ENCODE measurements at places on chromosomes 2 and 18. TPM values are rescaled to one million over a fixed set of nuclear protein-coding genes. Genes with fewer than 3 reads are reported as not detected.

Gene RGPD3
- total RNA-seq = not detected

Gene CTNNA2
- total RNA-seq = not detected

Gene VAMP8
- total RNA-seq = 3.1 TPM

Gene CKAP2L
- total RNA-seq = 6.3 TPM

Gene COL4A3
- 0.32 TPM for total RNA-seq

DNA sequence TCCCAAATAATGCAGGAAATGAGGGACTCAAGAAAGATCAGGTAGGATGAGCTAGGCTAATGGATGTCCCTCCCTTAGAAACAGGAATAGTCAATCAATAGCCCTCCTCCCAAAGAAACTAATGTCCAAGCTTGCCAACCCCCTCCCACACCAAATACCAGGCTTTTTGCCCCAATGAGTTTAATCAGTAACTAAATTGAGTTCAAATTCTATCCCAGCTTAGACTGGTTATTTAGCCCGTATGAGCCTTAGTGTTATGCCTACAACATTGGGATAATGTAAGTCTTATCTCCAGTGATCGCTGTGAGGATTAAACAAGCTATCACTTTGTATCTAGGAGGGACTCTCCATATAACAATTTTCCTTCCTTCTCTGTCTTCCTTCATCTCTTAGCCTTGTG lies 310.7 kb downstream of the DPP10 start:
- DNase-seq = no peak

DNA sequence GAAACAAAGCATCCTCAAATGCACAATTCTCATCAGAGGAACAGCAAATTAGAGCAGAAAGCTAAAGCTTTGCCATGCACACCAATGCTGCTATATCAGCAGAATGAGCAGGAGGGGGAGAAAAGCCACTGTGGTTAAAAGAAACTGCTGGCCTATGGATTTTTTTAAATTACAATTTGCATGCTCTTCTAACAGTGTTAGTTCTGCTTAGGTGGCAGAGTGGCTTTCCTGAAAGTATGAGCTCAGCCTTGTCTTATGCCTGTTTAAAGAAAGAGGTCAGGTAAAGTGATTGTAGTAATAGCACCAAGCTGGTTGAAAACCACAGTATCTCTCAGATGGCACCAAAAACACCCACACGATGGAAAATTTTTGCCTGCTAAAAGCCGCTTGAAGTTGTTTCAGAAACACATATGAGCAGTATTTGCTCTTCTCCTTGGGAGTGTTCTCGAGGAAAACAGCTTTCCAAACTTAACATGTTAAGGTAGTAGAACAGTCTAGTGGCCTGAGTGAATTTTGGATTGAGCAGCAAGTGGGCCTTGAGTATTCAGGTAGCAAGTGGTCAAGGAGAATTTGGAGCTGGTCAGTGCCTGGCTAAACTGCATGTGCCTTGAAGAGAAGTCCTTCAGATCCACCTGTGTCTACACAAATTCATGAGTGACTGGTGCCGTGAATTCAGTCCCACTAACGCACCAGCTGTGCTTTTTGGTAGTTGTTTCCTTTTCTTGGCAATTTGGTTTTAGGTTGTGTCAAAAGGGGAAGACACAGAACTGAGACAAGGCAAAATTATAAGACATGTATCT lies 19.6 kb upstream of the NDUFV2 start:
- no peak for DNase-seq

GRCh38 chr2:186467421-186467820 lies 18.6 kb upstream of the ZC3H15 start:
- DNase-seq = no peak

- DNase-seq = no peak
These were observed 151.9 kb downstream of the DOCK10 start for GRCh38 chr2:224890372-224890771.

GRCh38 chr2:24045511-24046508 lies 1.4 kb downstream of the WDCP start:
- no peak for DNase-seq

DNA sequence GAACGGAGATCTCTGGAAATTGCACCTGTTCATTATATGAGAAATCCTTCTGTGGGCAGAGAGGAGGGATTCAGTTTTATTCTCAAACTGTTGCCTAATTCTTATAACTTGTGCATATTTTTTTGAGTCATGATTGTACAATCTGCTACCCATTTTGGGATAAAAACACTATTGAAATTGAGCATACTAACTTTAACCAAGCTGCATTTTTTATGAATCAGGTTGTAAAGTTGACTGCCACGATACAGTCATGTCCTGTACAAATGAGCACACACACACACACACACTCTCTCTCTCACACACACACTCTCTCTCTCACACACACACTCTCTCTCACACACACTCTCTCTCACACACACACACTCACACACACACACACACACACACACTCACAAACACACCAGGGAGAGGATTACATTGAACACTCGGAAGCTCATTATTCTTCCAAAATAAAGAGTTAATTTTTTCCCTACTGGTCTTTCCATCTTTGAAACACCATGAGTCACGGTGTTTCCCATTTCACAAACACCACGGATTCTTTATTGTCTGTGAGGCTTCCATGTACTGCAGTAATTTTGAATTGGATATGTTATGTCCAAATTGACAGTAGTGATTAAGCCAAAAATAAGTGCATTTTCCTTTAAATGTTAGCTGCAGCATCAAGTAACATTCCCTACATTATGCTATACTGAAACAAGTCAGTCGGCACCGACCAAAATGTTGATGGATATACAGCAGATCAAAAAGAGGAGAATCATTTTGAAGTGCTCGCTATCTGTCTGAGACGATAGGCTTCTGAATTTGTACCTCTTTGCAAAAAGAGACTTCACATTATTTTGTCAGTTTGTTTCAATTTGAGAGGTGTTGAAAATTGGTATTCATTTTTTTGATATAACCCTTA lies 216.9 kb downstream of the ARHGAP15 start:
- DNase-seq = no peak

DNA sequence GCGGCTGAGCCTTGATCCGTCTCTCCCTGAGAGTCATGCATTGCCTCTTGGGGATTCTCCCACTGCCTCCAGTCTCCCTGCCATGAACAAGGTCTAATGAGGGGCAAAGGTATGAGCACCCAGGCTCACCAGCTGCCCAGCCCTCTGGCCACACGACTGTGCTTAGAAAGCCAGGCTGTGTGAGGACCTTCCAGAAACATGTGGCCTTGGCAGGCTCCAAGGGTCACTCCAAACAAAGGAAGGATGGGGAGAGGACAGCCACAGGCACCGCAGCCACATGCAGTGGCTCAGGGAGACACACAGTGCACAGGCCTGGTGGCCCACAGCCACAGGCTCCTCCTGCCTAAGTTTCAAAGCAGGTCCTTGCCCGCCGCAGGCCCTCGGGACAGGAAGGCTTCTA lies 35.8 kb downstream of the TGFA start:
- no peak for DNase-seq

- DNase-seq = no peak
These were observed 138.6 kb downstream of the BCL2 start for GRCh38 chr18:63180971-63181376.

GRCh38 chr2:86411396-86411795 lies 29.8 kb upstream of the KDM3A start:
- no peak for DNase-seq

DNA sequence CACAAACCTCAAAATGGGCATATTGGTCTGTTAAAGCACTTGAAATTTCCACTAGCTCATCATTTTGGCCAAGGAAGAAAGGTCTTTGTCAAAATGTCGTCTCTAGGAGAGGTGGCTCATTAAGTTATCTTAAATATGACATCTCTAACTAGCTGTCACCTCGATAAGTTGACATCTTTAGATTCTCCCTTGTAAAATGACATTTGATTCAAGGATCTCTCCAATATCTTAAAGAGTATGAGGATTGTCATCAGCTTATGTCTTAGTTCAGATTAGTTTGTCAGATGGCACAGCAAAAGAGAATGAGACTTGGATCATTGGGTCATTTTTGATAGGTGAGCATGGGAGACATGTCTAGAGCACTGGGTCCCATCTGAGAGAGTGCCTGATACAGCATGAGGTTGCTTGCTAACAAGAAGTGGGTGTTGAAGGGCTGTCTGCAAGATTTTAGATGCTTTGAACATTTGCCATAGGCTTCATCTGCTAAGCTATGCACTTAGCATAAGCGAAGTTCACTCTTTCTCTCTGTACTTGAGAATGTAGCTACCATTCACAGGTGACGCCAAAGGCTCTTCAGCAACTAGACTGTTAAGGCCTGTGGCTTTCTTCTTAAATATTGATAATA lies 12.9 kb downstream of the PTPRM start:
- no peak for DNase-seq

DNA sequence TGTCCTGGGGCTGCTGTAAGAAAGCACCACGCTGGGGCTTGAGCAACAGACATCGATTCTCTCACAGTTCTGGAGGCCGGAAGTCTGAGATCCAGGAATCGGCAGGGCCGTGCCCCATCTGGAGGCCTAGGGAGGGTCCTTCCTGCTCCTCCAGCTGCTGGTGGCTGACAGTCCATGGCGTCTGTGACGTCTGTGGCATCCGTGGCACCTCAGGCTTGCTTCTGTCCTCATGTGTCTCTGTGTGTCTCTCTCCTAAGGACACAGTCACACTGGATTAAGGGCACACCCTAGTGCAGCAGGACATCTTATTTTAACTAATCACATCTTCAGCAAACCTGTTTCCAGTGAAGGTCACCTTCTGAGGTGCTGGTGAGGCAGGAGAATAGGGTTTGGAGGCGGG lies 32.6 kb upstream of the KCNF1 start:
- DNase-seq = no peak

- no peak for DNase-seq
These were observed 51.3 kb upstream of the ZNF397 start for GRCh38 chr18:35189510-35189909.

DNA sequence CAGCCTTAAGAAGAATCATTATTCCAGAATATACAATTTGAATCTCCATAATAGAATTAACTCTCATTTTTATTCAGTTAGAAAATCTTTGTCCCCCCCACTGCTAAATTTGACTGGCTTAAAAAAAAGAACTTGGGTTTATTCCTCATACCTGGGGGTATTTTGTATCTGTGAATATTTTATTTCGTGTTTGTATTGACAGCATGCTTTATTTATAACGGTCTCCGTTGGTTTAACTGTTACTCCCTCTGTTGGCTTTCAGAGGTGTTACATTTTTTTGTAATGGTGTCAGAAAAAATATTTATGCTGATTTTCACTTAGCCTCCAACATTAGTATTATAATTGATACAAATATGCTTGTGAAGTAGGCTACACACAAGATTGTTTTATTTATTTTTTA lies 109.1 kb downstream of the HAUS1 start:
- no peak for DNase-seq

Measured in osteocyte (in vitro differentiated cells).